GM03348 (cell line): ENCODE measurements at places on chromosomes 16 and 17.

- peak; percentile 86 for DNase-seq
Observed at GRCh38 chr16:48687421-48688038, 77.5 kb upstream of the N4BP1 start.

DNA sequence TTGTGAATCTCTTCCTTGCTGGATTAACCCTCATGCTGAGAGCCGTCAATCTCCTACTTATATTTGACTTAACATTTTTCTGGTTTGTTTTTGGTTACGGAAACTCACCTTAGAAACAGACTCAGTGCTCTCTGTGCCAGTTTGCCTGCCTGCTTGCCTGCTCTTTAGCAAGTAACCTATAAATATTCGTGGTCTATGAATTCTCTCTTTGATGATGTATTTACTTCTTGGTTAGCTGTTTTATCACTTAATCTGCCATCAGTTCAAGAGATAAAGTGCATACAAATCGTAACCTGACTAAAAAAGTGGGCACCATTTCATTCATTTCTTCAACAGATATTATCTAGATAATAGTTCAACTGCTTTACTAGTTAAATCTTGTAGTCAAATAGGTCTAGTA is 26.7 kb downstream of the CYB5B start:
- no peak for DNase-seq

DNA sequence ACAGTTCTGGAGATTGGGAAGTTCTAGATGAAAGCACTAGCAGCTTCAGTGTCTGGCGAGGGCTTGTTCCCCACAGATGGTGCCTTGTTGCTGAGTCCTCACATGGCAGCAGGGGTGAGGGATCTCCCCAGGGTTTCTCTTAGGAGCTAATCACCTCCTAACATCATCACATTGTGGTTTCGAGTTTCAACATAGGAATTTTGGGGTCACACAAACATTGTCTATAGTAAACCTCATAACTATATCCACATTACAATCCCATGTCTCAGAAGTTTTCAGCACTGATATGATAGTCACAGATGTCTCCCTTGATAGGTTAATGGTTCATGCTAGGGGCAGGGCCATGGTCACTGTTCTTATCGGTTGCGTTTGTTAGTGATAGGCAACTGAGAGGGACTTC is 13.8 kb downstream of the CLUAP1 start:
- DNase-seq, result no peak

DNA sequence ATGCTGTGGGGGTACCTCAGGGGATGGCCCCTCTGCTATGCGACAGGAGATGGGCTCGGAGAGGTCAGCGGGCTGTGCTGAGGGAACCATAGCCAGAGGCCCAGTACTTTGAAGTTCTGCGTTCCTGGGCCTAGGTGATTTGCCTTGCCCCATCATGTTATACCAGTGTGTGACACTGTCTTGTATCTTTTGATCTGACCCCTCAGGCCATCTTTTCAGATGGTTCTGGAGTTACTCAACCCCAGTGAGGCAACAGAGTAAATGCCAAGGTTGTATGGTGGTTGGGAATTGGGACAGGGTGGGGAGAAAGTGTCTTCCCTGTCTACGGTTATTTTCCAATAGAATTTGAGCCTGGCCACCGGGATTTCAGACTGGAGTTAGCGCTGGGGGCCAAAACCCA is 8.5 kb downstream of the MSI2 start:
- DNase-seq, result no peak

GRCh38 chr16:87384162-87384874 is 742 bp upstream of the FBXO31 start:
- peak; percentile 71 for DNase-seq

- DNase-seq, result no peak
Observed at GRCh38 chr16:79912592-79913310, 312.2 kb upstream of the MAF start.

- DNase-seq, result peak; percentile 39
Observed at GRCh38 chr17:3959295-3959899, 4.8 kb downstream of the ATP2A3 start.

- DNase-seq, result no peak
Observed at GRCh38 chr17:74404218-74404617, 27.7 kb upstream of the GPRC5C start.
